Activated T-helper 2 cell treated with anti-CD3 and anti-CD28 coated beads, Interferon-gamma antibody, Interleukin-2, Interleukin-4, amounts not matched to agents 10 μg/mL and 5 μg/mL and 100 μg/mL, durations not matched to agents 14 hours and 24 hours and 36 hours (primary cell): ENCODE measurements at places on chromosomes 6 and 20. TPM values are rescaled to one million over a fixed set of nuclear protein-coding genes. Genes with fewer than 3 reads are reported as not detected.

- peaks cover 18% of the 10 kb centered on the region for H3K4me1 ChIP-seq
- H3K27ac ChIP-seq, result no peak within 1 kb of the TSS
- peaks cover 72% of the 10 kb centered on the region for H3K27me3 ChIP-seq
- H3K4me3 ChIP-seq, result peak within 1 kb of the TSS; percentile 35
- DNase-seq, result no peak
Measured at GRCh38 chr6:104956731-104957294, at the start of gene LIN28B. LIN28B (plus strand) TSS chr6:104957107; CDS start chr6:104957251, 144 bp downstream.

DNA sequence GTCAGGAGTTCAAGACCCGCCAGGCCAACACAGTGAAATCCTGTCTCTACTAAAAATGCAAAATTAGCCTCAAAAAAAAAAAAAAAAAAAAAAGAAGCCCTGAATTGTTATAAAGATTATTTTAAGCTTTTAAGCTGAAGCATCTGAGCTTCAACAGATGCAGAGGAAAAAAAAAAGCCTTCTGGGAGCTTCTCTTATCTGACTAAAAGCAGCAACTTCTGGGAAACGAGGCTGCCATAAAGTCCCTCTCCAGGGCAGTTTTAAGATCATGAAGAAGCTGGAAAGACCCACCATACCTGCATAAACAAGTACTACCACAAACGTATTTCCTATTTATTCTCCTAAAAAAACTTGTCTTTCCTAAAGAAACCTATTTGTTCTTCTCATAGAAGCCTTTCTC lies 3.6 kb downstream of the SERINC3 start:
- H3K4me1 ChIP-seq, result peaks cover 44% of the 10 kb centered on the region
- no peak overlapping the region for H3K4me3 ChIP-seq
- H3K36me3 ChIP-seq, result peaks cover 24% of the 10 kb centered on the region
- no peaks in the 10 kb centered on the region for H3K27me3 ChIP-seq

DNA sequence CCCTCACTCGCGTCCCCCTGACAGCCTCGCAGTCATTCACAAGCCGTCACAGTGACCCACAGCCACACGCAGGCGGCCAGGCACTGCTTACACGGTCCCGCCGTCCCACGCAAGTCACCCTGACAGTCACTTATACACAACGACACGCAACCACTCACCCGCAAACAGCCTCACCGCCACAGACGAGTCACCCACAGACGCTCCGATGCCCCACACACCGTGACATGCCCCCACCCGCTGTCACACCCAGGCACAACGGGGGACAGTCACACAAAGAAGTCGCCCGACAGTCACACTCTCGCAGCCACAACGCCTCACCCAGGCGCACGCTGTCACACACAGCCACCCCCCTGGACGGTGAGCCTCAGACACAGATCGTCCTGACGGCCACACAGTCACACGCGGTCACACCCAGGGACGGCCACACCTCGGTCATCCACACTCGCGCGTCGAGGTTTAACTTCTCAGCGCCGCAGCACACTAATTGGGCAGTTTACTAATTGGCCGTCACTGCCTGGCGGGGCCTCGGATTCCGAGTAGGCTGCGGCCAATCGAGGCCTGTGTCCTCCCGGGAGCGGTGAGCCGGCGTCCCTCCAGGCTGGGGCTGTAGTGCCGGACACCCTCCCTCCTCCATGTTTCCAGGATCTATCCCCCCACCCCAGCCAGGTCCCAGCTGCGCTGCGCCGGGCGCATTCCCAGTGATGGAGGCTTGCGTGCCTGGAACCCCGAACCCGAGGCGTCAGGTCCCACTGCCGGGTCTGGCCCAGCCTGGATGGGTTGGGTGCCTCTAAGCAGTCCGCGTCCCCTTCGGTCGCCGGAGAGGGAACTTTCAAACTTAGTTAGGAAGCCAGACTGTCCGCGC lies 790 bp downstream of the TOX2 start:
- peak overlapping the region; percentile 82 for H3K4me3 ChIP-seq
- peaks cover 50% of the 10 kb centered on the region for H3K27me3 ChIP-seq
- H3K27ac ChIP-seq, result peak overlapping the region; percentile 62
- peaks cover 34% of the 10 kb centered on the region for H3K4me1 ChIP-seq
- no peak for DNase-seq
- H3K36me3 ChIP-seq, result peaks cover 22% of the 10 kb centered on the region

GRCh38 chr6:2721219-2721618 lies 29.5 kb downstream of the MYLK4 start:
- no peak overlapping the region for H3K27ac ChIP-seq
- H3K27me3 ChIP-seq, result peaks cover 17% of the 10 kb centered on the region
- no peaks in the 10 kb centered on the region for H3K36me3 ChIP-seq
- DNase-seq, result no peak

DNA sequence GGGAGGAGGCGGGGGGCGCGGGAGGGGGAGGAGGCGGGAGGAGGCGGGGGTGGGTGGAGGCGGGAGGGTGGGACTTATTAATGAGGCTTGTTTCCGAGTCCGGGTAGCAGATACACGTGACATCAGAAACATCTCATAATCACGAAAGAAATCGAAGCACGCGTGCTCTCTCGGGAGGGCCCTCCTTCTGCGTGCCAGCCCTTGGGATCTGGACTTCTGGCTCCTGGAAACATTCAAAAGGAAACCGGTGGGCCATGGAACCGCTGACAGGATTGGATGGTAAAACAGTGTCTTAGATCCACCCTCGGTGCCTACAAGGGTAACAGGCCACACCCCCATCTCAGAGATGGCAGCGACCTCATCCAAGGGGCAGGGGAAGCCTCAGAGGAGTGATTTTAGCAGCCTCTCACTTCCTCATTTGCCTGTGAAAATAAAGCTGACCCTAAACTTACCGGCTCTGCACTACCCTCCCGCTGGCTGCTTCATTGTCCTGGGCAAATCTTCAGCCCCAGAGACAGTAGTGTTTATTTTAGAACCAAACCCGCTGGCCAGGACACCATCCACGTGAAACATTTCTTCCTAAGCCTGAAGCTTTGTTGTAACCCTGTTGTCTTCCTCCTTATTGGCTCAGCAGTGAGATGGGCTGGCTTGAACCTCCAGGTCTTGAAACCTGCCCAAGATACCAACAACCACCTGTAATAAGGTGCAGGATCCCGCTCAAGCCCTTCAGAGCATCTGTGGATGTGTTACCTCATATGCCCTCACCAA lies 97.5 kb downstream of the PSMG4 start:
- no peak overlapping the region for H3K27ac ChIP-seq
- H3K27me3 ChIP-seq, result peaks cover 50% of the 10 kb centered on the region
- H3K4me1 ChIP-seq, result peaks cover 9% of the 10 kb centered on the region
- H3K4me3 ChIP-seq, result peak overlapping the region; percentile 22
- no peaks in the 10 kb centered on the region for H3K36me3 ChIP-seq

DNA sequence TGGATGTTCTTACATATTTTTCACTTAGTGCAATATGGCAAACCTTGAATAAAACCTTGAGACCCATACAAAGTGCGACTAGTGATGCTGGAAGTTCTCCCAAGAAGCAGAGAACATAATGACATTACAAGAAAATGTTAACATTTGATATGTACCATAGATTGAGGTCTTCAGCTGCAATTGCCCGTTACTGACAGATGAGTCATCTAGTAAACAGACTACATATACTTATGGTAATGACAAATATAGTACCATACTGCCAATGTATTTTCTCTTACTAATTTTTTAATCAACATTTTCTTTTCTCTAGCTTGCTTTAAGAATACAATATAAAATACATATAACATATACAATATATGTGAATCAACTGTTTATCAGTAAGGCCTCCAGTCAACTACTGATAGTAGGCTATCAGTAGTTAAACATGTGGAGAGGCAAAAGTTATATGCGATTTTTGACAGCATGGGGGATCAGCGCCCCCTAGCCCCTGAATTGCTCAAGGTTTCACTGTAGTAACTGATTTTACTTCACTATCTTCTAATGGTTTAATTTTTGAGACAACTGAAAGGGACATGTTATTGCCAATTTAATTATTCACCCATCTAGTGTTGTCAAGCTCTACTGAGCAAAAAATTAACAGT lies 166.7 kb upstream of the ADGRB3 start:
- no peaks in the 10 kb centered on the region for H3K36me3 ChIP-seq
- H3K27me3 ChIP-seq, result no peaks in the 10 kb centered on the region
- no peak overlapping the region for H3K4me3 ChIP-seq
- DNase-seq, result no peak
- H3K4me1 ChIP-seq, result no peaks in the 10 kb centered on the region
- no peak overlapping the region for H3K27ac ChIP-seq

GRCh38 chr6:67933278-67933677 lies 701.8 kb upstream of the ADGRB3 start:
- H3K4me1 ChIP-seq, result no peaks in the 10 kb centered on the region
- no peaks in the 10 kb centered on the region for H3K27me3 ChIP-seq
- no peaks in the 10 kb centered on the region for H3K36me3 ChIP-seq
- H3K4me3 ChIP-seq, result no peak overlapping the region

GRCh38 chr6:102902471-102902870 lies 1509.0 kb downstream of the GRIK2 start:
- H3K36me3 ChIP-seq, result no peaks in the 10 kb centered on the region
- H3K27ac ChIP-seq, result no peak overlapping the region
- H3K27me3 ChIP-seq, result no peaks in the 10 kb centered on the region
- no peak for DNase-seq
- no peak overlapping the region for H3K4me3 ChIP-seq
- no peaks in the 10 kb centered on the region for H3K4me1 ChIP-seq

DNA sequence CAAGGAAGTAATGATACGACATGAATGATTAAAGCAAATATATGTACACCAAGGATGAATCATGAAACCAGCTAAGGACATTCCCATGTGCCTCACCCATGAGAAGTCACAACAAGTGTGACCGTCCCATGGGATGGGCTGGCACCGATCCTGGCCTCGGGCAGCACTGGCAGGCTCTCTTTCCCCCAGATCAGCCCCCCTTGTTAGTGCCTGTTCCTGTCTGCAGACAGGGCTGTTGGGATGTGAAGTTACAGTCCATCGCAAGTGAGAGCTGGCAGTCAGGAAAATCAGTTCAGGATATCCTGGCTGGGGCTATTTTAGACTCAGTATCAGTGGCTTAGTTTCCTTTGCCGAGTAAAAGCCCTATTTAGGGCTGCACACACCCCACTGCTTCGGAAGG lies 129.2 kb upstream of the SNX9 start:
- H3K4me1 ChIP-seq, result no peaks in the 10 kb centered on the region
- H3K27ac ChIP-seq, result no peak overlapping the region
- peaks cover 24% of the 10 kb centered on the region for H3K27me3 ChIP-seq
- H3K36me3 ChIP-seq, result no peaks in the 10 kb centered on the region
- no peak overlapping the region for H3K4me3 ChIP-seq
- DNase-seq, result no peak

DNA sequence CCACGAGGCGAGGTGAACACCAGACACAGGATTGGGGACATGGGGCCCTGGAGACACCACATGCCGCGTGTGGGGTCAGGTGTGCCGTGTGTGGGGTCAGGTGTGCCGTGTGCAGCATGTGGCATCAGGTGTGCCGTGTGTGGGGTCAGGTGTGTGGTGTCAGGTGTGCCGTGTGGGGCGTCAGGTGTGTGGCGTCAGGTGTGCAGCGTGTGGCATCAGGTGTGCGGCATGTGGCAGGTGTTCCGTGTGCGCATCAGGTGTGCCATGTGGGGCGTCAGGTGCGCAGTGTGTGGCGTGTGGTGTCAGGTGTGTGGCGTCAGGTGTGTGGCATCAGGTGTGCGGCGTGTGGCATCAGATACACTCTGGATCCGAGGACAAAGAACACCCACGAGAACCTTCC lies 77.9 kb downstream of the WDR27 start:
- H3K36me3 ChIP-seq, result no peaks in the 10 kb centered on the region
- no peak for DNase-seq
- H3K4me3 ChIP-seq, result no peak overlapping the region
- no peaks in the 10 kb centered on the region for H3K27me3 ChIP-seq

DNA sequence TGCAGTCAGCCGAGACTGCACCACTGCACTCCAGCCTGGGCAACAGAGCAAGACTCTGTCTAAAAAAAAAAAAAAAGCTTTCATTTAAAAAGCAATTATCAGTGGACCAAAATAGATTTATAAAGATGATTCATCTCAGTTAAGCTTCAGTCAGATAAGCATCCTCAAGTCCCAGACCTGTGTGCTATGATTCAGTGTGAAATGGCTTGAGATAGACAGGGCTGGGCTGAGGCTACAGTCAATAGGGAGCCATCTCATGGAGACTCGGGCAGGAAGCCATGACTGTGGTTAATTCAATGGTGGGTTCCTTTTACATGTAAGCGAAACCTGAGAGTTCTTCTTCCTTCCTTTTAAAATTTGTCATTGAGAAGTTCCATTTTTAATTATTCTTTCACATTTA lies 276.0 kb downstream of the TFAP2A start:
- H3K36me3 ChIP-seq, result no peaks in the 10 kb centered on the region
- H3K27me3 ChIP-seq, result no peaks in the 10 kb centered on the region

DNA sequence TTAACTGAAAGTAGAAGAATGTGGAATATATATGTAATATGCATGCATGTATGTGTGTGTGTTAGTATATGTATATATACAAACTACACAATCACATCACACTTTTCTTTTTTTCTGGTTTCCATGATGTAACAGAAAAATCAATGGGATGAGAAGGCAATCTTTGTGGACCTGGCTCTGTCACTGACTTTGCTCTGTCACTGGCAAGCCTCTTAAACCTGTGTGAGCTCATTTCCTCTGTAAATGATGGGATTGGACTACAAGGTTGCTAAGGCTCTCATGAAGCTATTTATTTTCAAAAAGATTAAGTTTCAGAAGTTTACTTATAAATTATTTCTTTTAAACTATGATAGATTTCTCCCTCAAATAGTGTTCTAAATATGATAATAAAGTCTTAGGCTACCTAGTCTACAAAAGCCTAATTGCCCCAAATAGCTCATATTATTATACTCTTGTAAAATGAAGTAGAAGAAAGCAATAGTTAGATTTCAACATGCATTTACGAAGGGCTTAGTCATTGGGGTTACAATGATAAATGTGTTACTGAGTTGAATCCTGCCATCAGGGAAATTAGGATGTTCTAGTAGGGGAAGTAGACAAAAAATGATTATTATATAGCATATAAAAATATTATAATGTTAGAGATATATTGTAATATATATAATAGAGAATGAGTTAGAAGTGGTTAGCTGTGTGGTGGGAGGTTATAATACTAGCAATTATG lies 129.3 kb downstream of the AFG1L start:
- no peak overlapping the region for H3K27ac ChIP-seq
- H3K4me1 ChIP-seq, result no peaks in the 10 kb centered on the region
- H3K36me3 ChIP-seq, result no peaks in the 10 kb centered on the region
- no peak overlapping the region for H3K4me3 ChIP-seq

DNA sequence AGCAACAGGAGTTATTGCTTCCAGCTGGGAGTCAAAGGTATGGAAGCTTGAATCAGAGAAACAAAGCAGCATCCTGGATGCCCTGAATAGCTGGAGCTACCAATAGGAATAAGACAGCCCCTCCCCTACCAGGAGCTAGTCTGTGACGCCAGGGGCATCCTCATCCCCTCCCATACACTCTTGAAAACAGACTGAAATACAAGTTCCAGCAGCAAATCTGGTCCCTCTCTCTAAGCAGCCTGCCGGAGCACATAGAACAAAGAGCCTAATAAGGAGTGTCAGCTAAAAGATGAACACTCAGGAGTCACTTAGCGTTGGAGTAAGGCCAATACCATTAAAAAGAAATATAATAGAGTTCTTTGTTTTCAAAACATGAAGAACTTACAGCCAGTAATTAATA lies 25.6 kb downstream of the FILIP1 start:
- no peak overlapping the region for H3K27ac ChIP-seq
- no peaks in the 10 kb centered on the region for H3K4me1 ChIP-seq
- no peak overlapping the region for H3K4me3 ChIP-seq
- H3K36me3 ChIP-seq, result no peaks in the 10 kb centered on the region

GRCh38 chr20:11918391-11918845 lies 725 bp downstream of the BTBD3 start:
- no peak overlapping the region for H3K27ac ChIP-seq
- no peaks in the 10 kb centered on the region for H3K27me3 ChIP-seq
- H3K36me3 ChIP-seq, result peaks cover 5% of the 10 kb centered on the region
- H3K4me3 ChIP-seq, result no peak overlapping the region

Gene ZNF831
- total RNA-seq, result 3.0 and 3.3 TPM in 2 replicates

Gene VGLL2
- not detected in 2 replicates for total RNA-seq

Gene COL10A1
- not detected in 2 replicates for total RNA-seq

Gene KHDC1L
- total RNA-seq, result 0.32 TPM in 1 of 2 replicates, not detected in the other

Gene DLL1
- total RNA-seq, result not detected in 2 replicates

Gene RBM24
- total RNA-seq, result not detected in 2 replicates

Gene FNDC1
- total RNA-seq, result 0.05 TPM in 1 of 2 replicates, not detected in the other
